ENCODE measurements at places on chromosomes 1 and 21.

DNA sequence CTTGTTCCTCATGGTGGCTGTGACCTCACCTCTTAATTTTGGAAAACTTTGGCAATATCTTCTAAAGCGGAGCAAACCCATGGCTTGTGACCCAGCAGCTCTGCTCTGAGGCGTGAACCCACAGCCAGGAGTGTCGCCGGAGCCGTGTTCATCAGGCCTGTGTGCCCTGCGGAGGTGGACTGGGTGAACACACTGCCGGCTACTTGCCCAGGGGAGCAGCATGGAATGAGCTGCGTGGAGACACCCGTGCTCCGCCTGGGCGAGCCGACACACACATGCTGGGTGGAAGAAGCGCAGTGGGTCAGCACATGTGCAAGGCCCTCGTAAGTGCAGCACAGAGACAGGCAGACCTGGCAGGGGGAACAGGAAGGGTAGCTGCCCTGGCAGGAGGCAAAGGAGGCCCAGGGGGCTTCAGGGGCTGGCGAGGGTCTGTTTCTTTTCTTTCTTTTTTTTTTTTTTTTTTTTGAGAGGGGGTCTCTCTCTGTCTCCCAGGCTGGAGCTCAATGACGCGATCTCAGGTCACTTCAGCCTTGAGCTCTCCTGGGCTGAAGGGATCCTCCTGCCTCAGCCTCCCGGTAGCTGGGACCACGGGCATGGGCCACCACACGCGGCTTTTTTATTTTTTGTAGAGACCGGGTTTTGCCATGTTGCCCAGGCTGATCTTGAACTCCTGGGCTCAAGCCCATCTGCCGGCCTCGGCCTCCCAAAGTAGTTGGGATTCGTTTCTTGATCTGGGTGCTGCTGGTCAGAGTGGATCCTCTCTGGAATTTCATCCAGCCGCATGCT, 41.8 kb downstream of the AGPAT3 start:
- DNase-seq, result no peak

DNA sequence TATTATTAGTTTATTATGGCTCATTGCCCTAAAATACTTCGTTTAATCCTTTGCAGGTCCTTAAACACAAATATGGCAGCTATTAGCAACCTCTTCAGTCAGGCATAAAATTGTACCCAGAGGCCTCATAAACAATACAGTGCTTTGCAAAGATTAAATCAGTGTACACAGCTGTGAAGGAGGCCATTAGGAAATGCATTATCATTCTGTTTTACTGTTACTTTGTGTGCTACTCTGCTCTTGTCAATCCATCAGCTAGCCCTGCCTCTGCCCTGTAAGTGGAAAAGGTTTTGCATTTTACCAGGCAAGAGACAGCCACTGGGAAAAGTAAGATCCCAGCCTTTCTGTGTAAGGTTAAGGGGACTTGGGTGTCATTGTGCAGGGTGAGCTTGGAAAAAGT, 415.7 kb upstream of the DAB1 start:
- DNase-seq, result no peak

DNA sequence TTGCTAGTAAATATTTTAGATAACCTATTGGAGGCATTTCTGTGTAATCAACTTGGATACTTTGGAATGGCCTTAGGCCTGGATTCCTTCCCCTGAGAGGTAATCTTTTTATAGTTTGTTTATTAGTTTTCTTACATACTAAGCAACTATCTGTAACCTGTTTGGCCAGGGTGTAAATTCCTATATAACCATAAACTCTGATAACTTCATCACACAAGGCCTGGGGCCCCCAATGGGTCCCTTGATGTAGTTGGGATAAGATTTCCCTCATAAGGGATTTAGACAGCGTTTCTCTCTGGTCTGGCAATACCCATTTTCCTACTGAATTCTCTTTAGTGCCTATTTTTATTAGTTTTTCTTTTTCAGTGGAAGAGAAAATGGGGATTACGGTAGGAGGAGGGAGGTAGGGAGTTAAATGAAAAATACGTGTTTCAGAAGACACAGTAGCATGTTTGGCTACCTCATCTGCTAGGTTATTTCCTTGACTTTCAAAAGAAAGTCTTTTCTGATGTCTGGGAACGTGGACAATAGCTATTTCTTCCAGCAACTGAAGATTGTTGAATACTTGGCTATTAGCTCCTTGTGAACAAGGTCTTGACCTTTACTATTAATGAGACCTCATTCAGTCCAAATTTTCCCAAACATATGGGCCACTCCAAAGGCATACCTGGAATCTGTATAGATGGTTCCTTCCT, 7.4 kb upstream of the AADACL3 start:
- no peak for DNase-seq

- no peak for DNase-seq
Observed at GRCh38 chr21:40242586-40243265, 375.5 kb downstream of the PCP4 start.

GRCh38 chr1:75768016-75768415, 18.0 kb upstream of the RABGGTB start:
- no peak for DNase-seq

- no peak for DNase-seq
Observed at GRCh38 chr1:65292861-65293593, 16.3 kb upstream of the DNAJC6 start.

DNA sequence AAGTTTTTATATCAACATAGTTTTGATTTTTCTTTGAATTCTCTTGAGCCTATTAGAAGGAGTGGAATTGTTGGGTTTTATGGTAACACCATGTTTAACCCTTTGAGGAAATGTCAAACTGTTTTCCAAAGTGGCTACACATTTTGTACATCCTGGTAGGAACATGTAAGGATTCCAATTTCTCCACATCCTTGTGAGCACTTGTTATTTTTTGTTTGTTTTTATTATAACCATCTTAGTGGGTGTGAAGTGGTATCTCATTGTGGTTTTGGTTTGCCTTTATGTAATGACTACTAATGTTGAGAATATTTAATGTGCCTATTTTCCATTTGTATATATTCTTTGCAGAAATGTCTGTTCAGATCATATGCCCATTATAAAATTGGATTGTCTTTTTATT, 120.5 kb downstream of the FGGY start:
- no peak for DNase-seq

DNA sequence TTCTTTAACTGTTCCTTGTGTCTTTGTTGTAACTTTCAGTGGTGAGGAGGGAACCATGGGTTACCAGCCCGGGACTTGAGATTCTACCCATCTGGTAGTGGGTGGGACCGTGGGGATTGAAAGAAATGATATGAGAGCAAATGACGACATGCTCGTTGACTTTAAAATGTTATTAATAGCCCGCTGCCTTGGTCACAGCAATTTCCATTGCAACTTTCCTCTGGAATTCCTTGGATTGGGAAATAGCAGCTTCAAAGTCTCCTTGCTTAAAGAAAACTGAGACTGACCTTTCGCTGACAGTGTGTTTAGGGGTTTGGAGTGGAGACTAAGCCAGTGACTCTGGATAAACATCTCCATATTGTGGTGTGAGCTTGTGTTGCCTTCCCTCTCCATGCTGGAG, 44.2 kb upstream of the MARK1 start:
- no peak for DNase-seq

DNA sequence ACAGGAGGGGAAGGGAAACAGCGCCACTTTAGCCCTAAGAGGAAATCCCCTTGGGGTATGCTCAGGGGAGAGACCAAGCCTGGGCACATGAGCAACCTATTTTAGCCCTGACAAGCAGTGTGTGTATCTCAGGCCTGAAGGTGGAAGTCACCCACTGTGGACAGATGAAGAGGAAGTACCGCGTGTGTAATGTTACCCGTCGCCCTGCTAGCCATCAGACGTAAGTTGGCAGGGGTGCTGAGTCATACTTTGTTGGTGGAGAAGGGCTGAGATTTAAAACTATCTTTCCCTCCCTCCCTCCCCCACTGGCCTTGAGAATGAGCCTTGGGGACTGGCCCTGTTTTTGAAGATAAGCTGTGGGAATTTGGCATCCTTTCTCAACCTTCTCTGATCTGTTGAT, 11.2 kb downstream of the AGO1 start:
- no peak for DNase-seq

- no peak for DNase-seq
Observed at GRCh38 chr1:160724465-160725242, 13.0 kb upstream of the CD48 start.

DNA sequence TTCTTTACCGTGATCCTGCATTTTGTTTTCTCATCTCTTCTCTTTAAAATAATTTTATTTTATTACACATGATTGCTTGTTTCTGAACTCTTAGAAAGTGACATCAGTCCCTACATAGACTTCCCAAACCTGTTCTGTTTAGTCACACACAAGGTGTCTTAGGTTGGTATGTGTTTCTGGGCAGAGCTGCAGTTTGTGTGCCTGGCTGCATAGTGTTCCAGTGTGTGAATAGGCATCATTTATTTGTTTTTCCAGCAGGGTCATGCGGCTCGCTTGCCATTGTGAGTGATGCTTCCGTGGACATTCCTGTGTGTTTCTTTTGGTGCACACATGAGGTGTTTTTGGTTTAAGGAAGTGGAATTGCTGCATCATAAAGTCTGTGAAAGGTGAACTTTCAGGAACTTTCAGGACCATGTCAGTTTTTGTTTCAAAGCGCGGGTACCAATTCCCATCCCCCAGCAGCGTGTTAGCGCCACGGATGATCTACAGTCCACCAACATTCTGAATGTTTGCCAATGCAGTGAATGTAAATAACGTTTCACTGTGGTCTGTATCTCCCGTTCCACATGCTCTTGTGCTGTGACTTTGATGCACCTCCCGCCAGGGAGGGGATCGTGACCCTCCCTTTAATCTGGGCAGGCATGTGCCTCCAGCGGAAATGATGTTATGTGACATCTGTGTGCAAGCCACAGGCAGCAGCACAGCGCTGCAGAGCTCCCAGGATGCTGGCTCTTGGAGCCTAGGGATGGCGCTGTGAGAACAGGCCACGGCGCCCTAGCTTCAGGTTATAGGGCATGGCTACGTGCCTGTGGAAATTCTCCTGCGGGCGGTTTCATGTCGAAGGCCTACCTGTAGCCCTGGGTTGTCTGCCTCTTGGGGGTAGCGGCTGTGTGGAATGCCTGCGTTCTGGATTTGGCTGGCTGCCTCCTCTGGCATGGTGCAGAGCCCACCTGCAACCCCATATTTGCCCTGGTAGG, 144.6 kb upstream of the COL6A1 start:
- DNase-seq, result no peak

DNA sequence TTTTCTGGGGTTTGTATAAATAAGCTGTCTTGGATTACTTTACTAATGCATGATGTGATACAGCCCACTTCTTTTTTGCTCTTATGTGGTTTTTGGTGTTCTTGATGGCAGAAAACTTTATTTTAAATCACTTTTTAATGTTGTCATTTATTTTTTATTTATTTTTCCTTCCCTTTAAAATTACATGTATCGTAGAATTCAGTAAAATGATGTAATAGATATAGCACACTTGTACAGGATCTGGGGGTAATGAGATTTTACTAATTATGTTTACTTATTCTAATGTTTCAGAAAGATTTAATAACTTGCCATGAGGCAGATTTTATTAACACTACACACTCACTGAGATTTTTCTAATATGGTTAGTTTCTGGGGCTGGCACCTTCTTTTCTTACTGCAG, 701 bp upstream of the B3GALT2 start:
- no peak for DNase-seq

DNA sequence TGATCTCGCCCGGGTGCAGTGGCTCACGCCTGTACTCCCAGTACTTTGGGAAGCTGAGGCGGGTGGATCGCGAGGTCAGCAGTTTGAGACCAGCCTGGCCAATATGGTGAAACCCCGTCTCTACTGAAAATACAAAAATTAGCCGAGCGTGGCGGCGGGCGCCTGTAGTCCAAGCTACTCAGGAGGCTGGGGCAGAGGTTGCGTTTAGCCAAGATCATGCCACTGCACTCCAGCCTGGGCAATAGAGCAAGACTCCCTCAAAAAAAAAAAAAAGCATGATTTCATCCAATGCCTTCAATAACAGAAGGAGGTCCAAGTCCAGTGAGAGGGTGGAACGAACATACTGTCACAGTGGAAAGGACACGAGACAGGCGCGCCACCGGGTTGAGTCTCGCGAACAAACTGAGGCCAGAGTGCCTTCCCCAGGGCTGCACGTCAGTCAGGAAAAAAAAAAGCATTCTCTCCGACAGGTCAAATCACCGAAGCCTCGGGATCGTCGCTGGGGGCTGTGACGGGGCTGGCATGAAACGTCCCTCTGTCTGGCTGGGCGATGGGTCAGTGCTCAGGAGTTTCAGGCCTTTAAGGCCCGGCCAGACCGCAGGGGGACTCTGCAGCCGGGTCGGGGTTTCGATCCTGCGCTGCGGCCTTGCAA, 8.4 kb upstream of the CROCC start:
- DNase-seq, result no peak

DNA sequence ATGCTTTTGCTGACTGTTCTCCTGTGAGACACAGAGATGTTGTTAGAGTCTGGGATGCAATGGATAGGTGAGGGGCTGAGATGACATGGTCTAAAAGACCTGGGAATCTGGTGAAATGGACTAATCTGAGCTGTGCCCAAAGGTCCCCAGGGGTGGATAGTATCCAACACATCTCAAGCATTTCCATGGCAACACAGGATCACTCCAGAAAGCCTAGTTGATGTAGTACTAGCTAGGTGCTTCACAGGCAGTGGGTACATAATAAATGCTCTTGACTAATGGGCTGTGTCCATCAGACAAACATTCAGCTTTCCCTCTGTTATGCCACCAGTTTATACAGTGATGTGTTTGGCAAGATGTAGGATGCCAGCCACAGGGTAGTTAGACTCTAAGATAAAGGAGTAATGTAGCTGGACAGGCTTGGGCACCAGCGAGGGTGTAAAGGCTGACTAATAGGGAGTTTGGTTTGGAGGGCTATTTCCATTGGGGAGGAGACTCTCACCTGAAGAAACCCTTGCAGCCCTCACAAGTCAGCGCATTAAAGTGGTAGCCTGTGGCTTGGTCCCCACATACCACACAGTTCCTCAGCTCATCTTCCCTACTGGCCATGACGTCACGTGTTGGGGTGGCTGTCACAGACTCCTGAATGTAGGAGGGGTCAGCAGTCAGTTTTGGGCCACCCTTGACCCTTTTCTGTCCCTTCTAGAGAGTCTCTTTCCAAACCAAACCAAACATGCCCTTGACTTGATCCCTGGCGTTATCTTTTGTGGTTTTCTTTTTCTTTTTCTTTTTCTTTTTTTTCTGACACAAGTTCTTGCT, 1.8 kb downstream of the NR1I3 start:
- DNase-seq, result no peak

GRCh38 chr1:55079651-55080050, 40.3 kb downstream of the PCSK9 start:
- no peak for DNase-seq

DNA sequence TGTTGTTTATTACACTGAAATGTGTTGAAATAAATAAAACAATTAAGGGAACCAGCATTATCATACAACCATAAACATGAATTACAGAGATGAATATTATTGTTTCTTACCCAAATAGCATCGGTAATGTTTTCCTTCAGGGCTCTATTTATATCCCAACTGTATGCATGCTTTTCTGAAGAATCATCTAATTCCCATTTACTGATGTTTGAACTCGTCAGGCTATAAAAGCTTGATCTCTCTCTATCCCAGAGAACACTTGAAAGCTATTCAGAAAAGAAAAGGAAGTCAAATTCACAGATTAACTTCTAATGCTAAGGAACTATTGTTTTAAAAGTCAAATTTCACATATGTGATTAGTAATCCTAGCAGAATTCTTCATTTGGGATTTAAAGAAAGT, 12.4 kb downstream of the NUP133 start:
- no peak for DNase-seq
